ENCODE measurements at places on chromosomes 1 and 21.

DNA sequence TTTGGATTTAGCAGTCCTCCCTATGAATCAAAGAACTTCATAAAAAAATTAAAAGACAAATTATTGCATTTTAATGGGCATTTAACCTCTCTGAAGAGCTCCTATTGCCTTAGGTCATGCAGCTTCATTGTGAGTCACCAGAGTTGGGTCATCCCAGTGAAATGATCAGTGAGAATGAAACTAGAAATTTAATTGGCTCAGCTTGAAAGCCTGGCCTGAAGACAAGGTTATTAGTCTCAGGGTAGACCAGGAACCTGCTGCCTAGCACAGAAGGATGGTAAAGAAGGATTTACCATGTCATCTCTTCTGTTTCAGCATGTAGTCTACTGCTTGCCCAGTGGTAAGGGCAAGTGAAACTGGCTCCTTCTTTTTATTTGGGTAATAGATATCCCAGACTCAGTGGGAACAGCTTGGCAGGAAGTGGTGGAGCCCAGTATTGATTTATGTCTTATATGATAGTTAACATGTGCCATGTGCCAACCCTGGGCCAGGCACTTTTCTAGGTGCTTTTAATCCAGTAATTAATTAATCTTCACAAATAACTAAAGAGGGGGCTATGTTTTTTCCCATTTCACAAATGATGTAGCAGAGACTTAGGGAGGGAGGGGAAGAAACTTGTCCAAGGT lies 23.6 kb downstream of the LAMC2 start:
- DNase-seq, result no peak

GRCh38 chr1:48261881-48262400 lies 39.4 kb downstream of the SLC5A9 start:
- no peak for DNase-seq

DNA sequence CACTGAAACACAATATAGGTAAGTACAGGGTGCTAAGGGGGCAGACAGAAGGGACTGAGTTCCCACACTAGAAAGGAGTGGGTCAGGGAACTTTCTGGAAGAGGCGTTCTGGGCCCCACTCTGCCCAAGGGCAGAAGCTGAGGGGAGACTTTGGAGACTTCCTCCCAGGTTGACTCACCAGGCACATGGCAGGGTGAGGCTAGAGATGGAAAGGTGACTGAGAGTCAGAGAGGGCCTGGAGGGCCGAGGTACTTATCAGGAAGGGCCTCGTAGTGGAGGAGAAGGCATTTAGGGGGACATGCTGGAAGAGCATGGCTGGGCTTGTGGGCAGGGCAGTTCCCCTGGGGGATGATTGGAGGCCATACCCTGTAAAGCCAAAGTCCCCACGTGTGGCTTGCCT lies 159.9 kb upstream of the JUN start:
- no peak for DNase-seq

DNA sequence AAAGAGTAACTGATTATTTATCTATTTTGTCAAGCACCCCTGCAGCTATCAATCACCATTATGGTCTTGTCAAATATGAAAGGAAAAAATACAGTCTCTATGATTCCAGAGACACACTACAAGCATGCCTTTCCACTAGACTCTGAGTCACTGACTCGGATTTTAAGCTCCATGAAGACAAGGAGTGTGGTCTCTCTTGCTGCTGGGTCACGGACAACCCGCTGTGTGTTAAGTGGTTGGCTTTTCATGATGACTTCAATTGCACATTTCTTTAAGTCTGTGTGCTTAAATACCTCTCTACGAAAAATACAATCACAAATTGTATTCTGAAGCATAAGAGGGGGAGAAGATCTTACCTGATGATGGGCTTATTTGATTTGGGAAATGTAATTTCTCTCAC lies 14.0 kb upstream of the GNG4 start:
- no peak for DNase-seq

DNA sequence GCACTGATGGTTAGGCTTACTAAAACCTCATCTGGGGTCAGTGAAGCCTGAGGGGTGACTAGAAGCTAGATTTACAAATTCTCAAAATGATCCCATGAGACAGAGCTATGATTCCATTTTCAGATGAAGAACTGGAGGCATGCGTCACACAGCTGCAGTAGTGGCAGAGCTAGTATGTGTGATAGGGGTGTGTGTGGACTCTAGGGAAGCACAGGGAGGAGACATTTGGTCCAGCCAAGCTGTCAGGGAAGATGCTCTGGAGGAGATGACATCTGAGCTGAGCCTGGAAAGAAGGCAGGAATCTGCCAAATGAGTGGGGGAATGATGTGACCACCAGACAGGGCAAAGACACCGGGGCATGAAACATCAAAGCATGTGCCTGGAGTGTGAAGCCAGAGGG lies 12.0 kb upstream of the KCND3 start:
- no peak for DNase-seq

DNA sequence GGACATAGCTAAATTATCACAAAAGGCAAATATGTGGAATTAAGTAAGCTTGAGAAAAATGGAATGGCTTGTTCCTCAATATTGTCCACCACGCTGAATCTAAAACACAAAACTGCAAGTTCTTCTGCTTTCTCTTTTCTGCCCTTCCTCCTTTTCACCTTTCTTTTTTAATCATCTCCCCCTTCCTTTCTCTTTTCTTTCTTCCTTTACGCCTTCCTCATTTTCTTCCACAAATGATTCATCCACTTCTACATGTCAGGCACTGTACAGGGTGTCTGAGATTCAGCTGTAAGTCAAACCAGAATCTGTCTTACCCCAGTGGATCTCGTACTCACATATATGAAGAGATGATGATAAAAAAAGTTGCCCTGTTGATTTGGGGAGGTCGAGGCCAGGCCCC lies 1182.5 kb downstream of the MRPL39 start:
- DNase-seq, result no peak

- no peak for DNase-seq
Observed at GRCh38 chr1:160410406-160411005, 10.1 kb downstream of the VANGL2 start.

DNA sequence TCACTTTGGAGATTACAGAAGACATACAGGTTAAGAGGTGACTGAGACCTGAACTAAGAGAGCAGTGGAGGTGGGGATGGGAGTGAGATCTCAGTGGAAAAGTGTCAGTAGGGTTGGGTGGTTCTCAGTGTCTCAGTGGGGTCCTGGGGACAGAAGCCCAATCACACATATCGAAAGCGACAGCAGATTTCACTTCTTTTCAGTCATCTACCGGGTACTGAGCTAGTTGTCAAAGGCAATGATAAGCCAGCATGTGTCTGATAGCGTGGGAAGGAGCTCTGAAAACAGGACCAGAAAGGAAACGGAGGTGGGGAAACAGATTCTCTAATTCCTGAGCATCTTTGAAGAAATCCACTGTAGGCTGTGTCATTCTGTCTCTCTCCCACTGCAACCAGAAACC lies 59.5 kb downstream of the RHOU start:
- DNase-seq, result no peak

DNA sequence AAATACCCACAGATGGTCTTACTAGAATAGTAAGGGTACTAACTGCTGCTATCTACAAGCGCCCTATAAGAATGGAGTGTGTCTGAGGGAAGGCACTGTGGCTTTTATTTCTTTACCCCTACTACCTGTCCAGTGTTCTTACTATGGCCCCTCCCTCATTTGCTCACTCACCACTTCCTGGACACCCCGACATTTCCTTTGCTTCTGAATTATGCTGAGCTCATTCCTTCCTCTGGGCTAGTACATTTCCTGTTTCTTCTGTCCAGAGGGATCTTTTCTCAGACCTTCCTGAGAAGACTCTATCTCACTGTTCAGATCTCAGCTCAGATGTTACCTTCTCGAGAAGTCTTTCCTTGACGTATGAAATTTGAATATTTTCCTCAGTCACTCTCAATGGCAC lies 192.1 kb upstream of the DAB1 start:
- DNase-seq, result no peak

GRCh38 chr1:19835578-19835977 lies 20.5 kb upstream of the RNF186 start:
- no peak for DNase-seq

GRCh38 chr1:155993595-155993994 lies 15.2 kb upstream of the ARHGEF2 start:
- no peak for DNase-seq

DNA sequence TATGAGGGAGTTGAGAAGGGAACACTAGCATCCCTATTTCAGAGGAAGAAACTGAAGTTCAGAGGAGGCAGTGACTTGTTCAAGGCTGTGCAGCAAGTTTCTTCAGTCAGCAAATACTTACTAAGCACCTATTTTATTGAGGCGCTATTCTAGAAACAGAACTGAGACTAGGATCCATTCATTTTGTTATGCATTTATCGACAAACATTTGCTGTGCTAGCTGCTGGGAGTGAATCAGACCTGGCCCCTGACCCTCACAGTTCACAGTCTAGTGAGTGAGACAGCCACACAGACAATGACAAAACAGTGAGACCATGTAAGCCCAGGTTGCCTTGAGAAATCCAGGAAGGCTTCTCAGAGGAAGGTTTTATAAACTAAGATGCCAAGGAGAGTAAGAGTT lies 28.2 kb downstream of the TRIM62 start:
- DNase-seq, result no peak

GRCh38 chr1:30788580-30789387 lies 31.2 kb upstream of the LAPTM5 start:
- no peak for DNase-seq

GRCh38 chr1:195202241-195202640 lies 1406.0 kb downstream of the KCNT2 start:
- DNase-seq, result no peak

- no peak for DNase-seq
Observed at GRCh38 chr1:29282924-29283803, 46.8 kb downstream of the PTPRU start.

DNA sequence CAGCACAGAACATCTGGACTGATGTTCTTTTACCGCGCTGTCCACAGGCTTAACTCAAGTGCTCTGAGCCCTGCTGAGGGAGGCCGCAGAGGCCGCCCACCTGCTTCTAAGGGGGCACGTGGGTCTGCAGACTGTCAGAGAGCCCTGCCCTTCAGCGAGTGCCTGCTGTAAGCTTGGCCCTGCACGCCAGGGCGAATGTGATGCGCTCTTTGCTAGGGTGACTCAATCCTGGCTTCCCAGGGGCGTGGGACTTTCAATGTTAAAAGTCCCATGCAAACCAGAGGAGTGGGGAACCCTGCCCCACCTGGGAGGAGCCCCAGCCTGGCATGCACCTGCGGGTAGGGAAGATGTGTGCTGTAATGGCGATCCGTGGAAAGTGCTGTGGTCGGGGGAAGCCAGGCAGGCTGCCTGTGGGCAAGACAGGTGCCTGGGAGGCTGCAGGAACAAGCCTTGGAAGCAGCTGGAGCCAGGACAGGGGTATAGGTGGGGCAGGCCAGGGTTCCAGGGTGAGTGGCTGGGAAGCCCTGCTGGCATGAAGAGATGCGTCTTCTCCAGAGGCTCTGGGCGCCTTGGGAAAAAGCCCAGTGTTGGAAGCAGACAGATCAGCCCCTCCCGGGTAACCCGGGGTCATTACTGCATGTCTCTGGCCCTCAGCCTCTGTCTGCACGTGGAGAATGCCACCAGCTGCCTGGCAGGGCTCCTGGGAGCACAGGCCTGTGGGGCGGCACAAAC lies 594 bp upstream of the PANK4 start:
- peak; percentile 56 for DNase-seq
